NCI-H82 (cell line): ENCODE measurements at places on chromosomes 2 and 18.

GRCh38 chr2:141021611-141022010, 1109.2 kb downstream of the LRP1B start:
- no peak for DNase-seq

DNA sequence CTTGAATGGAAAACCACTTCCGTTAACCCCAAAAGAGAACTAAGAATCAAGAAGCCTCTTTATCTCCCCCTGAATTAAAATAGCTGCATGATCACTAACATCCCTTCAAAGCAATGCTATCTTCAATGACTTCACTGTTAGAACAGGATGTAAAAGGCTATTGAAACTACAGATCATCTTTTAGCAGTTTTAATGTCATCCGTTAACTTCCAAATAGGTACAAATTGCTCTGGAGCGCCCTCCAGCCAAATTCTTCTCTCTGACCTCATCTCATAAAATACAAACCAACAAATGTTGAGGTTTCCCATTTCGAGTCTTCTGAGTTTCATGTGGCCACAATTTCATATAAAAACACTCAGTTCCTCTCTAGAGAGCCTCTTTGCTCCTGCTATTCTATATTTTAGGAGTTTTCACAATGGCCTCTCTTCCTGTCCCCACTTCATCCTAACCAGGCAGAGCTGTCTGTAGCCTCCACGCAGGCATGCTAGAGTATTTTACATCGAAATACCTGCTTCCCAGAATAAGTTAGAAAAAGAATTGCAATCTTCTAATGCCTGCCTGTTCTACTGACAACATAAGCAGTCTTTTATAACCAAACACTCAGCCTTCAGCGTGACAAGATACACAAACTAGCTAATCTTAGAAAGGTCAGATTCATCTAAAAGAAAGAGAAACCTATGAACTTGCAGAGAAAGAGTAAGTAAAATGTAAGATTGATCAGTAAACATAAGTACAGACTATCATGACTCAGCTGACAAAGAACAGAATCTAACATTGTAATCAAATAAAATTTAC, 37.9 kb downstream of the B4GALT6 start:
- no peak for DNase-seq

GRCh38 chr18:65659912-65660311, 90.9 kb upstream of the CDH7 start:
- DNase-seq: no peak

DNA sequence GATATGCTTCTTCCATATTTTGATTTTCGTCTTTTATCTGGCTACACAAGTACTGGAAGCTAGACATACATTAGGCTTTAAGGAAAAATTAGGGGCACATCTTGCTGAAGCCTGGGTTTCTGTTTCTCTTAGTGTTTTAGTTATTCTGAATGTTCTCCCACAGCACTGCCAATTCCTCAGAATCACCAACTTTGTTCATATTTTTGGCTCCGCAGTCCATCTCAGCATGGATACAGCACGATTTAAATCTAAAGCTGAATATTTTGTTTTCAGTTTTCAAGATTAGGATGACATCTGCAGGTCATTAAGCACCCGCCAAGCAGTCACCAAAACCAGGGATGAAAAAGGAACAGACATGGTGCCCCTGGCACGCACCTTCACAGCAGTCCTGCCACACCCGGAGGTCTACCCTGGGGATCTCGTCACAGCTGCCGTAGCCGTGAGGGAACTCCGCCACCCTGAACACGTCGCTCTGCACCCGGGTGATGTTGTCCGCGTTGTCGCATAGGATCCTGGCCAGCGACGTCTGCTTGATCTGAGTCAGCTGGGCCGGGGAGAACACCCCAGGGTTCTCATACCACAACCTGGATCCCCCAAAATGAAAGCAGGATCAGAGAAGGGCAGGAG, 101.2 kb downstream of the PXDN start:
- no peak for DNase-seq

DNA sequence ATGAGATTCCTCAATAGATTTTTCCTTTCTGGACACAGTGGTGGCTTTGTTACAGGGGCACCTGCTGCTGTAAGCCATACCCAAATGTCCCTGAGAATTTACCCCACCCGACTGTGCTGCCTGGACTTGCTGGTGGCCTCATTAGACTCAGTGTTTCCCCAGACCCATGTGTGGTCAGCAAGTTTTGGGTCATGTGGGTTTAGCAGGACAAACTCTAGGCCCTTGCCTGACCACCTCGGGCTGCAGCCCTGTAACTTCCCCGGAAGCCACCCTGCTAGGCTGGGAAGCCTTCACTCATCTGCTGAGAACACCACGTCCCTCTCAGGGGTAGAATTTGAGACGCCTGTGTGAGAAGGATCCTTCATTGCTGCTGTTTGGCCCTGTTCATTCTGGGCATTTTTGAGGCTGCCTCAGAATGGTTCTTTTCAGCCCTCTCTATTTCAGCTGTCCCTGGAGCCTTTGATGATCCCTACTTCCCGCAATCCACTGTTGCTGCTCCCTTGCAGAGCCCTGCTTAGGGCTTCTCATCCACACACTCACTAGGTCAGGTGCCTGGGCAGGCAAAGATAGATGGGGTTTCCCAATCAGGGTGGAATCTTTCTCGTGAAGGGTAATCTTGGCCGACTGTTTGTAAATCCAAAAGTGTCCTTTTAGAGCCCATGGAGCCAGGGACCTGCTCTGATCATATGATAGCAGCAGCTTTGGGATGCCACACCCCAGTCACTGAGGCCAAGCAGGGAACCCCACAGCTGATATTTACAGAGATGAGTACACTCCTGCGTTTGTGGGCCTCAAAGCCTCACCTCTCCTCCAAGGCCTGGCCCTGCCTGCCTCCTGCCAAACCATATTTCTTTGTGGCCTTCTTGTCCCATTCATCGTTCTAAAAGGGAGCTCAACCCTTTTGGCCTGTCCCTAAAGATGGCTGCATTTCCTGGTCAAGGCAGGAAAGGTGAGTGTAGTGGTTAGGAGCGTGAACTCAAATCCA, 6.7 kb downstream of the EHD3 start:
- no peak for DNase-seq

DNA sequence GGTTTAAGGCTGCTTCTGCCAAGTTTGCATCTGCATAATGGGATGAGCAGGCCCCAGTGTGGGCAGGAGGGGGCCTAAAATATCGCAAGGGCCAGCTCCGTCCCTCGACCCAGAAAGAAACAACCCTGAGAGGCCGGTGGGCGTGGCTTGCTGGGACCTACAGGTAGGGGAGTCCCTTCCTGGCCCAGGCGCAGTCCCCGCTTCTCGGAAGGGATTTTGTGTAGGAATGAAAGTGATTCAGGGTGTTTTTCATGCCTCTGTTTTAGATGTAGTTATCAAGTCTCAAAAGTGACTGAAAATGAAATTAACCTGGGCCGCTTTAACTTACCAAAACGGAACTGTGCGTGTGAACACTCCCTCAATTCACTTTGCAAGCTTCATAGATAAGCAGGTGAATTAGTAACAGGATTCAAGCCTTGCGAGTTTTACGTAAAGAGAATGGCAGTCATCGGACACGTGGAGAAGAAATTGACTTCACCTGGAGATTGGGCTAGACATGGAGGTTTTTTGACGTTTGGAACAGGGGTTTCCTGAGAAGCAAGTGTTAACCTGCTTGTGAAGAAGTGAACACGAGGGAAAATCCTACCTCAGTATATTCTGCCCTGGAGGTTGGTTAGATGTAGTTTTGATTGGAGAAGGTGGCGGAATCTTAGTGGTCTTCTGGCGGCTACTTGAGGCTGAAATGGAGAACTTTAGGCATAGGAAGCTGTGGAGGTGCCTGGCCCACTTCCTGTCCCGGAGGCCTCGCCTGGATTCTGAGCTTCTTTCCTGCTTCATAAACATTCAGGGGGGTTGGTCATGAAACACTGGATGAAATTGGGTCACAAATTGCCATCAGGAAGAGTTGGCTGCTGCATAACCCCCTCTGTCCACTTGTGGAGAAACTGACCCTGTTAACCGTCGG, 1.7 kb downstream of the NCK2 start:
- peak; percentile 38 for DNase-seq

DNA sequence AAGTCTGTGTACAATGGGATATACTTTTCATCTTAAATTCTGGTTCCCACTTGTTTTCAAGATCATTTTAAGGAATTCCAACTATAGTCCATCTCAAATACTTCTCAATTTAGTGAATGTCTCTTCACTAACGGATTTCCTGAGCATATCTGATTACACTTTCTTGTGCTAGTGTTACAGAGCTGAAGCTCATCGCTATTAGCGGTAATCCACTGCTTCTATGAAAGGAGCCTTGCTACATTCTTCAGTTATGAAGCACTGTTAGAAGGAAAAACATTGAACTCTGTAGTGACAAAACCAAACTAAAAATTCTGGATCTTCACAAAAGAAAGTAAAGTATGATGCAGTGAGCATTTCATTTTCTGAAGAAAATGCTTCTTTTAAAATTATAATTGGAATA, 72.0 kb downstream of the AGPS start:
- no peak for DNase-seq

DNA sequence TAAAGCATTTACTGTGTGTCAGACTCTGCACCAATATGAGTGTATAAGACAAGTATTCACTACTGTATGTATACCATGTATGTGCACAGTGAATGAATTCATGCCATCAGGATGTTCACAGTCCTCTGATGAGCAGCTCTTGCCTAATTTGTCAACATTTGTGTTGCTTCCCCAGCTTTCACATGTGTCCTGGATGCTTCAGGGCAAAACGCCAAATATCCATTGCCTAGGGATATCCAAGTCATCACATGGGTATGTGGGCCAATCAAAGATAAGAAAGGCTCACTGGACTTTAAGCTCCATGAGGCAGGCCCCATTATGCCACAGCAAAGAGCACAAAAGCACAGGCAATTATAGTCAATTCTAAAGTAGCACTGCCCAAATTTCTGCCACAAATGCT, 134.2 kb upstream of the CHAC2 start:
- no peak for DNase-seq

GRCh38 chr2:180905002-180905401, 75.4 kb upstream of the UBE2E3 start:
- DNase-seq: peak; percentile 31

DNA sequence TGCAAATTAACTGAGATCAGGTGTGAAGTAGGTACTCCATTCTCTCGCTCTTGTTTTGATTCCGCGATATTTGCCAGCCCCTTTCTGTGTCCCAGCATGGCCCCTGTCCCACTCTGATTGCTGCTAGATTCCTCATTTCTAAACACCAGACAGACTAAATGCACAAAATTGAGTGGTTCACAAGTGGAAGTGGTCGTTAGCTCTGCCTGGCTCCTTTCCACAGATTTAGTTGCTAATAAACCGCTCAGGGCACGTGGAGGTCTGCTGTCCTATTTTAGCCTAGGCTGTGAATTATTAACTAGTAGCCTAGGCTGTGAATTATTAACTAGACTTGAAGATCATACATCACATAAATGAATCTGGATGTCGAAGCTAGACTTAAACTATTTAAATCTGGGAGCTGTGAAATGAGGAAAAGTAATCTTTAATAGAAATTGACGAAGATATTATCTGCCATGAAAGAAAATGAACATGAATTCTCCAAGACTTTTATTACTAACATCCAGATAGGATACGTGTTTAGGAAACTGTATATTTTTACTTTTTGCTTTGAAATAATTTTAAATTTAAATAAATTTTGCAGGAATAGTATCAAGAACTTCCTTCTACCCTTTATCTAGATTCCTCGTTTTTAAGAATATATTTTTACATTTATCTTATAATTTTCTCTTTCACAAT, 3.7 kb downstream of the IL1RL2 start:
- no peak for DNase-seq

DNA sequence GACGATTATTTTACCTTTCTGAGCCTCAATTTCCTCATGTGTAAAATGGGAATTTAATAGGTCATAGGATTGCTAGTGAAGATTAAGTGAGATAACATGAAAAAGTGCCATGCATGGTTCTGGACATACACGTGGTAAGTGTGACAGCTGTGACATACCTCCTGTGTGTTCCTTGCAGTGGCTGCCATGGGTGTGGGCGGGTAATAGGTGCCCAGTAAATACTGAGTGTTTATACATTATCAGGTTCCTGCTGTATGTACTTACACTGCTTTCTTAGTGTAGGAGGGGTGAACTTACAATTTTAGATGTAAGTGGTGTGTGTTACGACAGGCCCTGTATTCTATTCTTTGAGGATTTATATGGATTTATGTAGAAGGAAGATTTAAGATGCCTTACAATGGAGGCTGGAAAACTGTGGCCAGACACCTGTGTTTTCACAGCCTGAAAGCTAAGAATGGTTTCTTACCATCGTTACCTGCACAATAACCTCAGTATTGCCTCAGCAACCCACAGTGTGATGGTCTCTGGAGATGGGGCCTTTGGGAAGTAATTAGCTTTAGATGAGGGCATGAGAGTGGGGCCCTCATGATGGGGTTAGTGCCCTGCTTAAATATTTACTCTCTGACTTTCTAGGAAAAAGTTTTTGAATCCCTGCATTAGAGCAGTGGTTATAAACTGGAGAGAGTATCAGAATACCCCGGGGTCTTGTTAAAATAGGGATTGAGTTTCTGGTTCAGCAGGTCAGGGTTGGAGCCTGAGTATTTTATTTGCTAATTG, 78.1 kb downstream of the ASAP2 start:
- DNase-seq: peak; percentile 32

GRCh38 chr2:52916981-52917380, 850.6 kb upstream of the CHAC2 start:
- no peak for DNase-seq
